ENCODE measurements at places on chromosomes 12 and 14. TPM values are rescaled to one million over a fixed set of nuclear protein-coding genes. Genes with fewer than 3 reads are reported as not detected.

IL26 gene
- not detected for total RNA-seq

DNA sequence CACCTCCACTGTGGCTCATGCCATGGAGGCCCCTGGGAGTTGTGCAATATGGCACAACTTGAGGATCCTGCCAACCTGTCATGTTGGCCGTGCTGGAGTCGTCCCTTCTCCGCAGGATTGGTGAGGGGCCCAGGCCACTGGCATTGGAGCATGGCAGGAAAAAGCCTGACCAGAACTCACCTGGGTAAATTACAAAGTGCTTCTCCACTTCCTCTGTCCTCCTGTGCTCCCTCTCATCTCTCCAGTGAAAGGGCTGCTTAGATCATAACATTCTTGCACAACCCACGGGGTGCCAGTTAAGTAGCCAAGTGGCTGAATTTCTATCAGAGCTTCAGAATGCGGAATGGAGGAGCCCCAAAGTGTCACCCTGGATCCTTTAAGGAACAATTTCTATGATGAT is 381.0 kb downstream of the DPF3 start:
- no peak for DNase-seq

KRT82 gene
- not detected for total RNA-seq

GRCh38 chr14:33792720-33793368 is 158.0 kb downstream of the EGLN3 start:
- peak; percentile 81 for DNase-seq

OR11H12 gene
- total RNA-seq, result not detected

DNA sequence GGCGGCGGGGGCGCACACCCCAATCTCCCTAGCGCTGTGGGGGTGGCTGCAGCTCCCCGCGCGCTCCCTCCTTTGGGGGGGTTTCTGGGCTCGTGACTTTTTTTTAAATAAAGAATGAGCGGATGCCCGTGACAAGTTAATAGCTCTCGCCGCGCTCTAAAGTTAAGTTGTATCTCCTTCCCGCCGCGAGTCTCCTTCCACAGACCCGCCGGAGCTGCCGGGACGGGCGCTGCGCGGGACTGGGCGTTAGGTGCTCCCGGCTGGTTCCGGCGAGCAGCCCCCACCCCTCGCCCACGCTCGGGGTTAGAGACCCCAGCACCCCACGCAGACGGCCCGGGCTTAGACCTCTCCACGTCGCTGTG is 82.6 kb upstream of the HMGA2 start:
- no peak for DNase-seq

DNA sequence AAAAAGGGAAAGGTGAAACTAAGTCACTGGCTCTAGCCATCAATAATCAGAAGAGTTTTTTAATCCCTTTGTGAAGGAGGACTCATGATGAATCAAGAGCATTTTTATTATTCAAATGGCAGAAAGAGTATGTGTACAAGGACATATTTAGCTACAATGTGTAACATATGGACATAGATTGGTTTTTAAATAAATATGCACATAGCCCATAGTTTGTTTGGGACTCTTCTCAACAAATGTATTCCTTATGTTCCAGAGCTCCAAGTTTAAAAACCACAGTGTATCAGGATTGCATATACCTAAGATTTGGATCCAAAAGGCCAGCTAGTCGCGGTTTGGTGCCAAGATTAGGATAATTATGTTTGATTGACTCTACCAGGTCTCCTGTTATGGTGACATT is 104.2 kb downstream of the C12orf50 start:
- DNase-seq, result no peak

OAS2 gene
- 4.8 TPM for total RNA-seq

DNA sequence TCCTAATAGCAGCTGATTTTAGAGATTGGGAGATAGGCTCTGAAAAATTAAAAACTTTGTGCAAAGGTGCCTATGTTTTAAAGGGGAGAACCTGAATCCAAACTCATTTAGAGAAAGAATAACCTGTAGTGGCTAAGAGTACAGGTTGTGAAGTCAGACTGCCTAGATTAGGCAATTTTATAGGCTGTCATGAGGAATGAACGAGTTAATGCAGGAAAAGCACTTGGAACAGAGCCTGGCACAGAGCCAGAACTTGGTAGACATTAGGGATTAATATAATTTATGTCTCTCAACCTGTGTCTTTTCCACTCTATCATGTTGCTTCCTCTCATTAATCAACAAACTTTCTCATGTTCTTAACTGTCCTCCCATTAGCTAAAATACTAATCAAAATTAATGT is 98.1 kb downstream of the WIF1 start:
- no peak for DNase-seq

- no peak for DNase-seq
Measured at GRCh38 chr12:100995201-100995600, 200.6 kb downstream of the ANO4 start.
